ENCODE measurements at places on chromosomes 2 and 18.

- no peak for DNase-seq
Observed at GRCh38 chr2:229914171-229914570, 7.6 kb downstream of the TRIP12 start.

GRCh38 chr2:14143435-14143834, 489.1 kb upstream of the LRATD1 start:
- no peak for DNase-seq

DNA sequence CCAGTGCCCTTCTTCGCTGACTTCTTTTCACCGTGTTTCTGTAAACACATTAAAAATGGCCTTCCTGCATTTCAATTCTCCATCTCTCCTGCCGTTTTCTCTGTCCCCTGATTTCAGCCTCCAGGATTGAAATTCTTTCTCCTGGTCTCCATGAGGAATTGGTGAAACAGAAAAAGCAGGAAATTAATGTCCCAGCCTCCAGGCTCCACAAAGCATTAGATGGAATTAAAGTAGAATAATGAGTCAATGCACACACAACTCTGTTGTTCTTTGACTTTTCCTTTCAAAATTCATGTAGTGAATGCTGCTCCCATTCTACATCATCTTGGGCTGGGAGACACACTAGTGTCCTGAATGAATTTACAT, 209.5 kb downstream of the KLHL29 start:
- no peak for DNase-seq

DNA sequence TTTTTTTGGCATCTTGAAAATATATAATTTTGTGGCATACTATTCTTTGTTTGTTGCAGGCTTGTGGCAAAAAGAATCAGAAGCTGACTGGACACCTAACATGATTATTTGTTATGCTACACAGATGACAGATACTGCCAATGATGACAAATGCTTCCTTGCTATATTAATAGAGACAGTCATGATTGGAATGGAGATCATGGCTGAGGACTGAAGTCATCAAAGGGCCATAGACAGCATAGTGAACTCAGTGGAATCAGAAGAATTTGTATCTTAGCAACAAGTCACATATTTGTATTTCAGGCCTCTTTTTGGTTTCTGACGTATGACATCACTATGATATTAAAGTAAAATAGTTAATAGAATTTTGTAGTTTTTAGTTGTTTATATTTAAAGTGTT, 1003.8 kb upstream of the DDX18 start:
- DNase-seq = no peak

DNA sequence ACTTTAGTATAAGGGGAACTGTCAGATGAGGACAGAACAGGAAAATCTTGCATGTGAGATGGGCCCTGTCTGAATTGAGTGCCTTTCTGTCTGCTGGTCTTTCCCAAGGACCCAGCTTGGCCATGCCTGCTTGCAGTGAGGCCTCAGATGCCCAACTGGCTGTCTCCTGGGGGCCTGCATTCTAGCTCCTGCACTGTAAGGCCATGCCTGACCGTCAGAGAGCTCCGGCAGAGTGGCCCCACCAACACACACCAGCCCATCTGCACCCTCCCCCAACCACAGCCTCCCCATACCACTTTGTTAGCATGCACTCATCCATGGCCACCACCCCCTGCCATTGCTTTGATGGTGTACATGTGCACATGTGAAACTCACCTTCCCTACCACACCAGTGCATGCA, 190.4 kb upstream of the RPRM start:
- no peak for DNase-seq

DNA sequence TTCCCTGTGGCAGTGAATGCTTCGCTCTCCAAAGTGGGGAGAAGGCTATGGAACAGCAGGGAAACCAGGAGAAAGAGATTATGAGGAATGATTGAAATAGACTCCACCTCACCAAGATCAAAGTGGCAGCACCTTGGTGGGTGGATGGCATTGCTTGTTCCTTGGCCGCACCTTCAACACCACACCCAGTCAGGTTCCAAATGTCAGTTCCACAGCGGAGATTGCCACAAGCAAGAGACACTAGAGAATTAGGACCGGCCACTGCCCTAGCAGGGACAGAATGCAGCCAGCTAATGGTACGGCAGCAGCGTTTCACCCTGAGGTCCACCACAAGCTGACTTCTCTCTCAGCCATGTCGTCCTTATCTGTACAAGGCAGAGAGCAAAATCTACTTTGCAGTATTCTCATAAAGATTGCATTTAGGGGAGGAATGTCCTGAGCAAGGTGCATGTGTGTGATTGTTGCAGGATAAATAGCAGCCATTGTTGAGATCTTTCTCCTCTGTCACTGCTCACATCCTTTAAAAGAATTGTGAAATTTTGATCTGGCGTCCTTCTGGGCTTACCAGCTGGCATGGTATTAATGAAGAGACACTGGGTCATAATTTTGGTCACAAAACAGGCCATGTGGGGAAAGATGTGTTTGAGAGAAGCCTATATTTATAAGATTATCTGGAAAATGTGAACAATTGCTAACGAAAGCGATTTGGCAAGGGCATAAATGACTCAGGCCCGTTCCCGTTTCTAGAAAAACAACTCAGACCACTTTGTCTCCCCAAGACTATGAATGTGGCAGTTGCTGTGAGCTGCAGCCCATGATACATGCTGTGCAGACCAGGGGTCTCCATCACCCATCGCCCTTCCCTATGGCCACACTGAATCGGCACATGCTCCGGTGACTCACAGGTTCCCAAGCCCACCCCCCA, 228.6 kb upstream of the ID2 start:
- DNase-seq = no peak

GRCh38 chr2:115867024-115867423, 1424.6 kb downstream of the DPP10 start:
- DNase-seq = no peak

GRCh38 chr2:6499691-6500090, 366.0 kb downstream of the CMPK2 start:
- no peak for DNase-seq

DNA sequence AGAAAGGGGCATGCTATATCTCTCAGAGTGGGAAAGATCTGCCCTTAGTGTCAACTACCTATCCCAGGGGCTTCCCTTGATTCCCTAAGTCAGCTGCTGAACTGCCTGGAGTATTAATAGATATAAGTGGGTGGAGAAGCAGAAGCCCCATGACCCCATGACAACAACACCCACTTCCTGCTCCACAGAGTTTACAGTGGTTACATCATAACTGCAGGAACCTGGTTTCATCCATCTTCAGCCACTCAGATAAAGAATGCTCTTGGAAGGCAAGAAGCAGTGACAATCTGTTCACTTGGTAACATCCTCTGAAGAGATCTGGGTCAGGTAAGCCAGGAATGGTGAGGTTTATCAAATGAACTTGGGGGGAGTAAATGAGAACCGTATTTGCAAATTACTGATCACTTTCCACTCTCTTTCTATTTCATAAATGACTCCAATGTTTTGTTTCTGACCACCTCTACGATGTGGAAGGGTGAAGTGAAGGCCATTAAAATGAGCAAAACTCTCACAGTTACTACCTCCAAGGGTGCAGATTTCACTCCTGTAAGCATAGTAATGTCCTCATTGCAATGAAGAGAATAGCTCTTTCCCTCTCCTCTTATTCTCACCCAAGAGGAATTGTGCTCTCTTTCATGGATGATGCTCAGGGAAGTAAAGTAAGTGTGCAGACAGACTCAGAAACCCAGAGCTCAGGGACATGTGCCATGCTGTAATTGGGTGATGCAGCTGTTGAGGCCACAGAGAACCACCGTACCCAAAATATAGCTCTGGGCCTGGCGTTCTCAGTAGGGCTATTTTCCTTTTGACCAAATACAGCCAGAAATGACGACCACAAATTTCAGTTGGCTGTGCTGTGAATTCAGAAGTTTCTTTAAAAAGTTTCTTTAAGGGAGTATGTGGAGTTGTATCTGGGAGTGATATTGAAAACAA, 192.8 kb upstream of the APCDD1 start:
- no peak for DNase-seq

- DNase-seq = no peak
Observed at GRCh38 chr2:56580242-56580641, 396.5 kb downstream of the CCDC85A start.

DNA sequence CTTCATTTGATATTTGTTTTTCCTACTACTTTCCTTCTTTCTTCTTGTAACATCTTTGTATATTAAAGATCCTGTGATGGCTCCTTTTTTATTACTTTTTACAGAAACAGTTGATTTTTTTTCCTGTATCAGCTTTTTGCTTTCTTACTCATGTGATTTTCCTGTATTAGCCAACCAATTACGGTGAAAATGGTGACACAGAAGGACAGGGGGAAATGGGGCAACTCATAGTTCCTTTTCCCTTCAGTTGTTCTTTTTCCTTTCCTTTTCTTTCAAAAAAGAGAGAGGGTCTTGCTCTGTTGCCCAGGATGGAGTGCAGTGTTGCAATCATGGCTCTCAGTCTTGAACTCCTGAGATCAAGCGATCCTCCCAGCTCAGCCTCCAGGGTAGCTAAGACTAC, 117.8 kb downstream of the ATL2 start:
- no peak for DNase-seq

DNA sequence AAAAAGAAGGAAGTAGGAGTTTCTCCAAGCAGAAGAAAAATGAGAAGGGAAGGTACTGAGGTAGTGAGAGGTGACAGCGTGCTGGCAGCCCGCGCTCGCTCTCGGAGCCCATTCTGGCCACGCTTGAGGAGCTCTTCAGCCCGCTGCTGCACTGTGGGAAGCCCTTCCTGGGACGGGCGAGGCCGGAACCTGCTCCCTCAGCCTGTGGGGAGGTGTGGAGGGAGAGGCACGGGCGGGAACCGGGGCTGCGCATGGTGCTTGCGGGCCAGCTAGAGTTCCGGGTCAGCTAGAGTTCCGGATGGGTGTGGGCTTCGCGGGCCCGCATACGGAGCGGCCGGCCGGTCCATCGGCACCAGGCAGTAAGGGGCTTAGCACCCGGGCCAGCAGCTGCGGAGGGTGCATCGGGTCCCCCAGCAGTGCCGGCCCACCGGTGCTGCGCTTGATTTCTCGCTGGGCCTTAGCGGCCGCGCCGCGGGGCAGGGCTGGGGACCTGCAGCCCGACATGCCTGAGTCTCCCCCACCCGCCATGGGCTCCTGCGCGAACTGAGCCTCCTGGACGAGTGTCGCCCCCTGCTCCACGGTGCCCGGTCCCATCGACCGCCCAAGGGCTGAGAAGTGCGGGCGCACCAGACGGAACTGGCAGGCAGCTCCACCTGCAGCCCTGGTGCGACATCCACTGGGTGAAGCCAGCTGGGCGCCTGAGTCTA, 11.1 kb upstream of the CYS1 start:
- no peak for DNase-seq

- DNase-seq = no peak
Observed at GRCh38 chr18:23810396-23810795, 121.1 kb downstream of the LAMA3 start.

DNA sequence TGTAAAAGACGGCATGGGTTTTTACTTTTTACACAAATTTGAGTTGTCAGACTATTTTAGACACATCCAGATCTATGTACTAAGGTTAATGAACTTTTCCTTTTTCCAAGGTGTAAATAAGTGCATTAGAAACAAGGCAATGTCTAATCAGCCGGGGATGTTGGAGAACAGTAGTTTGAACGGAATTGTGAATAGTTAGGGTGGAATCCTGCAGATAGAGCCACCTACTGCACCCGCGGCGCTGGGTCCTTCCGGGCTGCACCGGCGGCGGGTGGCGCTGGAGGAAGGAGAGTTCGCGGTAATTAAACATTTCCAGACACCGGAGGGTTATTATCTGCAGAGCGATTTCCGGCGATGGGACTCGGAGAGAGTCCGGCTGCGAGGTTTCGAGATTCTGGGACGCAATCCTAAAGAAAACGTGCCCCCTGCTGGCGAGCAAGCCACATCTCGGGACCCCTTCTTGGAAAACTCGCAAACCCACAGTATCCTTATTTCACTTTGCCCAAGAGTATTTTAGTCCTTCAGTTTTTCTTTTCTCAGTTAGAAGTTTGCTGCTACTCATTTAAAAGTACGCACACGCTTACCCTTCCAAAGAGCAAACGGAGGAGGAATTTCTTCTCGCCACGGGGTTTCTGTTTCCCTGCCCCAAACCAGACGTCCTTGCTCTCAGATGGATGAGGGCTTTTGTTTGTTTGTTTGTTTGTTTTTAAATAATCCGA, 4.5 kb upstream of the OSR1 start:
- DNase-seq = peak; percentile 40

GRCh38 chr2:157480182-157480961, 36.5 kb upstream of the CYTIP start:
- DNase-seq = peak; percentile 29

- DNase-seq = no peak
Observed at GRCh38 chr18:2410688-2411087, 160.6 kb downstream of the METTL4 start.

- no peak for DNase-seq
Observed at GRCh38 chr2:138707392-138708074, 72.7 kb downstream of the NXPH2 start.

DNA sequence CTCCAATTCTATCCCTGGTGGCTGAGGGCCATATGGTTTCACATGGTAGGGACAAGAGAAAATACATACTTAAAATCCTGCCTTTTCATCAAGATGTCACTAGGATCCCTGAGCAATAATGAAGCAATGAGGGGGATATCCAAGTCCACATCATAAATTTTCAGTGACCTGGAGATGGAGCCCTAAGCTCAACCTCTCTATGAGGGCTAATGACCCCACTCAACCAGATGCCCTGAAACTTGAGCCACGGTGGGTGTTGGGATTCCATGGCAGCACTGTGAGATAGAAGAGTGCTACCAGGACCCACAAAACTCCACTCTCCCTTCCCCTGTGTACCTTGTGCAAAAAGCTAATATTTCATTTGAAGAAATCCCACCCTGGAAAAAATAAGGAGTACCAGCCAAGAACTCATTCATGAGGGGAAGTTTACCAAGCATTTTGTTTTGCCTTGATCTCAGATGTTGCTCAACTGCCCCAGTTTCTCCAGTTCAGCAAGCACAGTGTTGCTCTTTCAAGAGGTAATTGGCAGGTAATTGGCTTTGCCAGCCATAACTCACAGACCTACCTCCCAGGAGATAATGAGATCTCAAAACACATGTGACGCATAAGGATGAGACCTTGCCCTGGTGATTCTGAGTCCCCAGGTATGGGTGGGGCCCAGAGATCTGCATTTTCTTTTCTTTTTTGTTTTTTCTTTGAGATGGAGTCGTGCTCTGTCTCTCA, 51.0 kb upstream of the TTC39C start:
- no peak for DNase-seq

- DNase-seq = no peak
Observed at GRCh38 chr2:199738727-199739412, 112.1 kb downstream of the FTCDNL1 start.

DNA sequence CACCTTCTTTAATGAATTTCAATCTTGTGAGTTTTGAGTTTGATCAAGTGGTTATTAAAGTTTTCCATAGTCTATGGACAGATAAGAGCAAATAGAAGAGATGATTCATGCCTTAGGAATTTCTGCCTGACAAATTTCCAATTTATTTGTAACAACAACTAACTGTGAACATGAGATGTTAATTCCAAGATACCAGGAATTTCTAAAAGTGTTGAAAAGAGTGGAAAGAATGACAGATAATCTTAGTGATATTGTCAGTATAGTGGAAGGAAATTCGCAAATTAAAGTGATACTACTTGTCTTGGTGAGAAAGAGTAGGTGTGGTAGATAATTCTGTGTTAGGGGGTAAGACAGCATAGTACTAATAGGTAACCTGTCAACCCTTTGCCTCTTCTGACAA, 82.4 kb downstream of the AGPS start:
- DNase-seq = no peak

All from stimulated activated CD4-positive, alpha-beta T cell treated with anti-CD3 and anti-CD28 coated beads, Interleukin-12 subunit alpha, Interleukin-12 subunit beta, amount 100 ng/mL, for 4 hours (primary cell).